Pulmonary artery endothelial cell (primary cell): ENCODE measurements at places on chromosomes 7 and 10.

DNA sequence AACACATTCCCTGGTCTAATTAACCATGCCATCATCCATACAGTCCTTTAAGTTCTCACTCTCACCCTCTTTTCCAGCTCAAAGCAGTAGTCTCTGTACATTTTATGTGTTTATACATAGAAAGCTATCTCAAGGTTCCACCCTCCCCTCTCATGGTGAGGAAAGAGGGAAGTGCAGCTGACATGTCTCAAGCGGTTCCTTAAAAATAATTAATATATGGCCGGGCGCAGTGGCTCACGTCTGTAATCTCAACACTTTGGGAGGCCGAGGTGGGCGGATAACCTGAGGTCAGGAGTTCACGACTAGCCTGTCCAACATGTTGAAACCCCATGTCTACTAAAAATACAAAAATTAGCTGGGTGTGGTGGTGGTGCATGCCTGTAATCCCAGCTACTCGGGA lies 36.7 kb downstream of the ZC3HAV1 start:
- no peak for DNase-seq

DNA sequence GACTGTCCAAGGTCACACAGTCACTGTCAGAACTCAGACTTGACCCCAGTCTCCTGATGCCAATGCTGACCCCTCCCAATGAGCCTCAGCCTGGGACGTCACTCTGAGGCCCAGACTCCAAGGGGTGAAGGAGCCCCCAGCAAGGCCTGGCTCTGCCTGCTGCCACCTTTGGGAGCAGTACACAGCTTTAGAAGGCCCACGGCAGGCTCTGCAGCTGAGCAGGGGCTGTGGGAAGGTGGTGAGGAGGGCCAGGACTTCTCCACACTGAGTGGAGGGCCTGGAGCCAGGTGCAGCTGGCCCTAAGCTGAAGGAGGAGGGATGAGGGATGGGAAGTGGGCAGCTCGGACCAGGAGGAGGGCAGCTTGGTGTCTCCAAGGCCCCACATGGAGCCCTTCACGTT lies 23.9 kb upstream of the ZMIZ1 start:
- no peak for DNase-seq

- DNase-seq, result no peak
Measured at GRCh38 chr10:57798830-57799229, 468.9 kb downstream of the IPMK start.

DNA sequence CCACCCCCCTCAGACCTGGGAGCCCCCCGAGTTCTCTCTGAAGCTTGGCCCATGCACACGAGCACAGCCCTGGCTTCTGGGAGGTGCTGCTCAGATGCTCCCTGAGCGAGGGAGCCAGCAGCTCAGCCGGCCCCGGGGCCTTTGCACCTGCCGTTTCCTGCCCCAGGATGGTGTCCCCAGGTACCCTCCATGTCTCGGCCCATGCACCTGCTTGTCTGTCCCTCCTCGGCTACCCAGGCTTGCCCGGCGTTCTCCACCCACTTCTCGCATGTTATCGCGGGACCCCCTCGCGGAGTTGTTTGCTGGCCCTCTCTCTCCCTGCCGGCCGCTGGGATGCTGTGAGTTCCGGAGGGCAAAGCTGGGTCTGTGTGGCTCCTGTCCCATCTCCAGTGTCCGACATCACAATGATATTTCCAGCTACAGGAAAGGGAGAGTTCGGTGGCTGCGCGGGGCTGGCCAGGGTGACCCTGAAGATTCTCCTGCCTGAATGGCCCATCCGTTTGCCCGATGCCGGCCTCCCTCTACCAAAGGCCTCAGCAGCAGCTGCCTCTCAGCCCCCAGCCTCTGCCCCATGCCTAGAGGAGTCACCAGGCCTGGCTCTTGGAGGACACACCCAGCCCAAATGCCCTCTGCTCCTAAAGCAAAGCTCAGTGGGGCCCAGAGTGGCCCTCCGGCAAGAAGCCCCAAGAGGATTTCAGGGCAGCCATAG lies 12.2 kb upstream of the LFNG start:
- no peak for DNase-seq

GRCh38 chr7:158506626-158507025 lies 81.0 kb downstream of the PTPRN2 start:
- DNase-seq, result no peak

- no peak for DNase-seq
Measured at GRCh38 chr7:79495544-79496272, 42.2 kb upstream of the MAGI2 start.

- no peak for DNase-seq
Measured at GRCh38 chr10:63343476-63343875, 122.3 kb downstream of the JMJD1C start.

DNA sequence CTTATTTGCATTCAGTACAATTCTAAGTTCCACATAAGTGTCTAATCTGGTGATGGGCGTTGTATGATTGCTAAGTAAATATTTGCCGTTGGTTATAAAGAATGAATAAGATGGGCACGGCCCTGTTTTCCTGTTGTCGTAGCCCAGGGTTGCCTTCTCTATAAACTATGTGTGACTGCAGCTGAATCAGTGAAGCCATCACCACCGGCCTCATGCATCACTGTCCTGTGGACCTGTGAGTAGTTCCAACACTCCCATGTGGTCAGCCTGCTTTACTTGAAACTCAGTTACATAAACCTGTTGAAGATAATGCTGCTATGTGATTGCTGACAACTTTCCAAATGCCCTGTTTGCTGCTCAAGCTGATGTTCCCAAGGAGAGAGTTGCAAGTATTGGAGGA lies 21.6 kb upstream of the KLF6 start:
- DNase-seq, result peak; percentile 83

DNA sequence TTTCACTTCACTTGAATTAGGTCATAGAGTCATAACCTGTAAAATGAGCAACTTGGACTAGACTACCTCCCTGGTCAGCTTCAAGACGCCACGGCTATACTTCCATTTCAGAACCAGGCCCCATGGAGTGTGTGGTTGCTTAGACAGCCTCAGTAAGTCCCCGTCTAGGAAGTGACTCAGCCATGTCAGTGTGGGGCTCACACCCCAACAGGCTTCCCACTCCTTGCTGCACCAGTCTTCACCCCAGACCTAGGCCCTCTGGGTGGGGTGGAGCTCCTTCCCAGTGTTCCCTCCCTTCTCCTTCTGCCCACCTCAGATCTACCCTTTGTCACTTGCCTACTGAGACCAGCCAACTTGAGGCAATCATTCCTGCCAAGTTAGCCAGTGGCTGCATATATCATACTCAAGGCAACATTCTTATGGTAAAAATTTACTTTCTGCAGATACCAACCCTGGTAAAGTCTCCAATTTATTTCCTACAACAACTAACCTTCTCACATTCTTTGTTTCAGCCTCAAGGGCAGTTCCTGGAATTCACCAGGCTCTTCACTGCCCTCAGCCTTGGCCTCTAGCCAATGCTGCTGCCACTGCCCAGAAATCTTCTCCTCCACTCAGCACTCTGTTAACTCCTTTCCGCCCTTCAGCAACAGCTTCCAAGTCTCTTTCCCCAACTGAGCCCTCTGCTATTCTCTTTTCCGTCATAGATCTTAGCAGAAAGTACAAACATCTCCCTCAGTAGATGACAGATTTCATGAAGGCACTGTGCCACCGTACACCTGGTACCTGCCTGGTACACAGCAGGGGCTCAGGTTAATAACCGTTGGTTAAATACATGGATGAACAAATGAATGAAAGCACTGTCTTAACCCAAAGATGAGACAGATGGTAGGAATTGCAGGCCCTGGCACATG lies 31.3 kb upstream of the ZNRF2 start:
- peak; percentile 4 for DNase-seq

GRCh38 chr7:109772161-109772560 lies 1202.5 kb downstream of the DNAJB9 start:
- no peak for DNase-seq

- no peak for DNase-seq
Measured at GRCh38 chr7:44980393-44981034, 1.7 kb upstream of the MYO1G start.

DNA sequence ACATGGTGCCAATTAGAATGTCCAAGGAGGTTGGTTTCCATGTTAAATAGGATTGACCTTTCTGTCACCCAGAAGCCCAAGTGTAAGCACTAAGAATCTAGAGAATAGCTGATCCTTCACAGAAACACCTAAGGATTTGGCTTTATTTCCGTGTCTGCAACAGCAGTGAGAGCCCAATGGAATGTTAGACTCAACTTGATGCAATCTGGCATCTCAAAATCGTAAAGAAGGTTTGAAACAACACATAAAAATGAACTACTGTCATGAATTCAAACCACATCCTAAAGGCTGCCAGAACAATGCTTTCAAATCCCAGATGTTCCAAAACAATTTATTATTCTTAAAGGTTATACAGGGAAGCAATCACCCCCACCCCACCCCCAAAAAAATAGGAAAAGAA lies 18.6 kb downstream of the PPP1R3C start:
- no peak for DNase-seq

DNA sequence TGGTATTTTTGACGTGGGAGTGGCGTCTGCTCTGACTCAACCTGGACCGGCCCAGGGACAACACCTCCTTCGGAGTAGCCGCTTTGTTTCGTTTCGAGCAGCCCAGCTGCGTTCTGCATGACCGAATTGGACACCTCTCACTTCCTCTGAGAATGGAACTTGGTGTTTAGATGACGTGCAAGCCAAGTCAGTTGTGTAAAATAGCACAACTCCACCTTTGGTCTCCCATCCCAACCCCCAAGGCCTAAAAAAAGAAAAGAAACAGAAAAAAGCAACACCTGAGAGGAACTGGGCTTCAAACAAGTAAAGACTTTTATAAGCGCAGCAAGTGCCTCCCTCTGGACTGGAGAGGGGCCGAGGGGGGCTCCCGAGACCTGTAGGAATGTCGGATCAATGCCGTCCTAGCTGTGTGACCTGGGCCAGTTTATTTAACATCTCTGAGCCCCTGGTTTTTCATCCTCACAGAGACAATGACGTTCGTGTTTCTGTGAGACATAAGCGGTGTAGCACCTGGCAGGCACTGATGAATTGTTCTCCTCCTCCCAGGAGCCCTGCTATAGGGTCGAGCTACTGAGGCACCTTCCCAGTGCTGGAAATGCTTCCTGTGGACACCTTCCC lies 52.0 kb upstream of the SMNDC1 start:
- DNase-seq, result no peak

- no peak for DNase-seq
Measured at GRCh38 chr7:106326594-106327537, 42.1 kb upstream of the NAMPT start.

GRCh38 chr7:111825046-111825445 lies 262.8 kb upstream of the IMMP2L start:
- DNase-seq, result no peak

DNA sequence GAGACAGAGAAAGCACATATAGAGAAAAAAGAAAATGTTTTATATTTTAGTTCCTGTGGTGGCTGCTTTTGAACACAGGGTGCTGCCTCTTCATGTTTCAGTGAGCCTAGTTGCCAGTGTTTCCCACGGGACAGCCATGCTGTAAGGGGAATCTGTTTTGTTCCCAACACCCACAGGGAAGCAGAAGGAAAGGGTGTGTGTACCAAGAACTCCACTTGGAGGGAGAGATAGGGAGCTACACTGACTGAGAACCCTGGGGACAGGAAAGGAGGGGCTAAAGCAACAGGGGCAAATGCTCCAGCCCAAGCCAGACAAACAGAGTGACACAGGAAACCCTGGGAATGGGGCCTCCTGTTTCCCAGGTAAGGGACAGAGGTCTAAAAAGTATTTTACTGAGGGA lies 40.2 kb downstream of the FRMPD2 start:
- no peak for DNase-seq

DNA sequence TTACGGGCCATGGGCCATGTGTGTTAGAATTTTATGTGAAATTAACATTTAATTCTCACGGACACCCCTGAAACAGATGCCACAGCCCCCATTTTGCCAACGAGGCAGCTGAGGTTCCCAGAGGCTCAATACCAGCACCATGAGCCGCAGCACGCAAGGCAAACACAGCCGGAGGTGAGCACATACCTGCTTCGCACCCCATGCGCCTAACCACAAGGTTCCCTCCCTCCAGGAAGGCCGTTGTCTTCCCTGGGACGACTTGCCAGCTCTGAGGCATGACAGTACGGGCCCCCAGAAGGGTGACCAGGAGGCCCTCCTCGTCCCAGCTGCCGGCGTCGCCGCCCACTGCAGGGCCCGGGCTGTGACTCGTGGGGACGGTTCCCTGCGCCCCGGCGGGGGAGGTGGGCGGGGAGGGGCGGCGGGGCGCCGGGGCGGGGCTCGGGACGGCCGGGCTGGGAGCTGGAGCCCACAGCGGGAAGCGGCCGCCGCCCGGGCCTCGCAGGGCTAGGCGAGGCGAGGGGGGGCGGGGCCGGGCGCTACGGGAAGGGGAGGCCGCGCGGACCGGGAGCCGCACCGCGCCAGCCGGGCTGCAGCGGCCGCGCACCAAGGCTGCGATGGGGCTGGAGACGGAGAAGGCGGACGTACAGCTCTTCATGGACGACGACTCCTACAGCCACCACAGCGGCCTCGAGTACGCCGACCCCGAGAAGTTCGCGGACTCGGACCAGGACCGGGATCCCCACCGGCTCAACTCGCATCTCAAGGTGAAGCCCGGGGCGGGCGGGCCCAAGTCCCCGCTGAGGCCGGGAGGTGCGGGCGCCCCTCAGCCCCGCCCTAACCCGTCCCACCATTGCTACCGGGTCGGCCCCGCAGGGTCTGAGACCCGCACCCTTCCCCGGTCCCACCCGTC lies at the start of gene CAV2:
Gene CAV2 (plus strand): TSS at position 571 of the 910 bp plus-strand sequence. CDS start 44 bp downstream, at position 615.
- DNase-seq, result no peak

DNA sequence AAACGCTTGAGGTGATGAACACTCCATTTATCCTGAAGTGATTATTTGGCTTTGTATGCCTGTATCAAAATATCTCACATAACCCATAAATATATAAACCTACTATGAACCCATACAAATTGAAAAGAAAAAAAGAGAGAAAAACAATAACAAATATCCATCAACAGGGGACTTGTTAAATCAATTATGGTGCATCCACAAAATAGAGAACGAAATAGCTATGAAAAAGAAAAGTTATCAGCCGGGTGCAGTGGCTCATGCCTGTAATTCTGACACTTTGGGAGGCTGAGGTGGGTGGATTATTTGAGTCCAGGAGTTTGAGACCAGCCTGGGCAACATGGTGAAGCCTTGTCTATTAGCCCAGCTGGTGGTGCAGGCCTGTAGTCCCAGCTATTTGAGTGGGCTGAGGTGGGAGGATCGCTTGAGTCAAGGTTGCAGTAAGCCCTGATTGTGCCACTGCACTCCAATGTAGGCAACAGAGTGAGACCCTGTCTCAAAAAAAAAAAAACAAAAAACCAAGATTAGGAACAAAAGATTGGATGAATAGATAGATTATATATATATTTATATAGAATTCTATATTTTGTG lies 30.6 kb upstream of the IFRD1 start:
- DNase-seq, result no peak

- DNase-seq, result peak; percentile 76
Measured at GRCh38 chr10:125076891-125077541, 83.3 kb downstream of the CTBP2 start.

GRCh38 chr7:57425969-57426628 lies 23.9 kb upstream of the ZNF716 start:
- no peak for DNase-seq

- no peak for DNase-seq
Measured at GRCh38 chr10:930625-931325, 730 bp downstream of the LARP4B start.
